ENCODE measurements at places on chromosomes 3 and 15.

DNA sequence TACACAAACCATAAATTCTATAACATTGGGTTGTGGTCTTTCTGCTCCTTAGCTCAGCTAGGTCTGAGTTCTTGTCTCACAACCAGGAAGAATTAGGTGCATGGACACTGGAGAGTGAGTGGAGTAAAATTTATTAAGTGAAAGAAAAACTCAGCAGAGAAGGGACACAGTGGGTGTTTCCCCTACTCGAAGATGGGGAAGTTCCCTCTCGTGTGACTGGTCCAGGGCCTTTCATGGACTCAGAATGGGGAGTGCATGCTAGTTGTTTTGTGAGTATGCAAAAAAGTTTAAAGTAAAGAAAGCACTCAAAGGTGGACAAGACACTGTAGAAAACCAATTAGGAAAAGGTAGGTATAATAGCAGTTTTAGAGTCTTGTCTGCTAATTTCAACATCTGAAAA, 215.5 kb upstream of the RORA start:
- no peak for DNase-seq

GRCh38 chr3:49133226-49133951, 539 bp upstream of the LAMB2 start:
- no peak for DNase-seq

- no peak for DNase-seq
These were observed 8.6 kb downstream of the WDR73 start for GRCh38 chr15:84645496-84645895.

GRCh38 chr15:67307889-67308597, 53.5 kb downstream of the IQCH start:
- no peak for DNase-seq

DNA sequence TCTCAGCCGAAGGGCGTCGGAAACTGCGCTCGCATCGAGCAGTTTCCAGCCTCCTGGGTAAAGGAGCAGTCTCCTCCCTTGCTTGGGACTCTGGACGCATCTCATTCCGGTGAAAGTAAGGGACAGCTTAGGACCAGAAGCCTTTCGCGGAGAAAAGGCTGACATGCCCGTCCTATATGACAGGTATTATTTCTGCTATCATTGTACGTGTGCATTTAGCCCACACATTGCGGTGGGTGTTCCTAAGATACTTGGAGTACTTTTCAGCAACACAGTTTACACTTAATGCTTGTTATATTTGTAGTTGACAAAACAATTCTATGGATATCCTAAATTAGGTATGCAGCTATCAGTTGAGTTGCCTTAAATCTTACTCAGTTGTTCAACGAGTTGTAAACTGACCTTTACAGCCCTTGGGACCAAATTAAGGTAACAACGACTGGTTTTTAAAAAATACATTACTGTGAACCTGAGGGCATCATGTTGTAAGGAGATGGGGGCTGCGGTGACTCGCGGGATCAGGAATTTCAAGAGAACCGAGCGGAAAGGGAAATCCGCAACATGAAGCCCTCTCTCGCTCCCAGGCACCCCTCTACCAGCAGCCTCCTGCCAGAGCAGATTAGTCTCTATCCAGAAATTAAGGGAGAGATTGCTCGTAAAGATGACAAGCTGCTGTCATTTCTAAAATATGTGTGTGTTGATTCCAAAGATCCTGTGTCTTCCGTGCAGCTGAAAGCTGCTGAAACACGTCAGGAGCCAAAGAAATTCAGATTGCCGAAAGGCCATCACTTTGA, 632 bp upstream of the COPS2 start:
- peak; percentile 5 for DNase-seq

DNA sequence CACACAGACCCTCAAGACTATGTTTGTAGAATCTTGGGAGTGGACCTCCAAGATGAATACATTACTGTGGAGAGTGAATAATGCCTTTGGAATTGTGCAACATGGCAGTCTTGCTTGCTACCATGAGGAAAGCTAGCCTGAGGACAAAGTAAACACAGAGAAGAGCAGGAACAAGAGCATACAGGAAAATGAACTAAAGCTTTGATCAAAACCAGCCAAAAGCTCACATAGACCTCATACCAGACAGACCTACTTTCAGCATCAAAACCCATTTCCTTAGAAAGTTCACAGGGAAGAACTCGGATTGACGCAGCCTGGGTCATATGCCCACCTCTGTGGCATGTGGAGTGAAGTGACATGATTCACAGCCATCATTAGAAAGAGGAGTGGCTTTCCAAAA, 3.3 kb upstream of the RAB8B start:
- no peak for DNase-seq

DNA sequence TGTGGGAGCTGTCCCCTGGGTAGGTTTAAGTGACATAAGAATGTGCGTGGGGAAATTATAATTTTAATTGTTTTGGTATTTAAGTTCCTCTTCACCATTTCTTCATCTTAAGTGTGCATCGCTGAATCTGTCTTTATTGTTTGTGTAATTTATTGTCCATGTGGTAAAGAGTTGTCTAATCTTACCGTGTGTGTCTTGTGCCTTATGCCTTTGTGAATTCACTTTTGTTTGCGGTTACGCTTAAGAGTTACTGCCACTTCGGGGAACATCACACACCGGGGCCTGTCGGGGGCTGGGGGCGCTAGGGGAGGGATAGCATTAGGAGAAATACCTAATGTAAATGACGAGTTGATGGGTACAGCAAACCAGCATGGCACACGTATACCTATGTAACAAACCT, 767 bp downstream of the WDR48 start:
- peak; percentile 11 for DNase-seq

DNA sequence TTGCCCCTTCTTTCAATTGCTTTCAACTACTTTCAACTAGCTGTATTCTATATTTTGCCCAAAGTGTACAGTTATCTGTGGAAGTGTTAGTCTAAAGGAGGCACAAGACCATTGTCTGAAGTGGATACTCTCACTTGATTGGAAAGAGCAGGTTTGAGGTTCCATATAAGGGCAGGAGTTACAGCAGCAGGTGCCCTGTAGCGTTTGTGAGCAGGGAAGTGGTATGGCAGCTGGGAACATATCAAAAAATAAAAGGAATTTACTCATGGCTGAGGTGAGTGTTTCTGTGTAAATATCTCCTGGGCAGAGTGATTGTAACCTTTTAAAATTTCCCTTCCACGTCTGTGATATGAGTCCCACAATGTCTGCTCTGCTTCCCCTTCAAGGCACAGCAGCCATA, 38.5 kb upstream of the DNAJC13 start:
- no peak for DNase-seq

GRCh38 chr3:52126036-52126435, 28.2 kb downstream of the POC1A start:
- no peak for DNase-seq

DNA sequence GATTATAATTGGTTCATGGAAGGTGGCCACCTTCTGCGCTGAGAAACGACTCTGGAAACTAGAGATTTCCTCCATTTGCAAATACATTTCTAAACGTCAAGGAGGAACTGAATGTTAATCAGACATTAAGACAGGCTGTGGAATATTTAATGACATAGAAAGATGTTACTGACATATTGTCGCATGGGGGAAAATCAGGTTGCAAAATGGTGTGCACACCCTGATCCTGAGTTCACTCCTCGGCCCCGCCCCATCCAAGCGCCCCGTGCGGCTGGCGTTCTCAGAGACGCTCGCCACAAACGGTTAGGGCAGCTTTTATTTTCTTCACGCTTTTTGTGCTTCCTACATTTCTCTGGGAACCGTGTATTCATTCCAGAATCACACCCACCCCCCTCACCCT, 10.7 kb downstream of the H1-8 start:
- peak; percentile 14 for DNase-seq

- DNase-seq, result no peak
These were observed 47.6 kb downstream of the PHLDB2 start for GRCh38 chr3:111906656-111907055.

GRCh38 chr3:50331364-50331907, 3.4 kb upstream of the TUSC2 start:
- no peak for DNase-seq

DNA sequence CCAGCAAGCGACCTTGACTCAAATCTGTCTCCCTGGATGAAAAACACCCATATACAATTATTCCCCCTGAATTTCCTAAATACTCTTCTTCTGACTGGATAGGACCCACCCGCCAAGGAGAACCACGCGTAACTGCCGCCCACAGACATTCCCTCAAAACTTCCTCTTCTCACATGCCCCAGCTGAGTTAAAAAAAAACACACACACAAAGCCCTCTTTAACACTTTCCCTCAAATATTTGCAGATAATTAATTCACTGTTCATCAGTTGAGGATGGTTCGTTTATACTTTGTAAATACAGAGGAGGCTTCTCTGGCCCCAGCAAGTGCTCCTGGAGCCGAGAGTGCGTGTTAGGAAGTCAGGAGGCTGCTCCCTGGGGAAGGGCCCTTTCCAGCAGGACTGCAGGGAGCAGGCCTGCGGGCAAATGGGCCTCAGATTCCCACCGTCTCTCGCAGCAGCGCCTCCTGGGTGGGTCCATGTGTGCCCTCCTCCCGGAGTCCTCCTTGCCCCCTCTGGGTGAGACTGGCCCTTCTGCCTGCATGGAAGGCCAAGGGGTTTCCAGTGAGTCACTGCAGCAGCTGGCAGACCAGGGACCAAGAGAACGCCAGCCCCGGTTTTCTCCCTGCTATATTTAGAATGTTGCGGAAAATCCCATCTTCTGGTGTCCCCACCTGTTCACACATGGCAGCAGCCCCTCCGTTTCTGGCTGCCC, 46.8 kb downstream of the MGLL start:
- no peak for DNase-seq

DNA sequence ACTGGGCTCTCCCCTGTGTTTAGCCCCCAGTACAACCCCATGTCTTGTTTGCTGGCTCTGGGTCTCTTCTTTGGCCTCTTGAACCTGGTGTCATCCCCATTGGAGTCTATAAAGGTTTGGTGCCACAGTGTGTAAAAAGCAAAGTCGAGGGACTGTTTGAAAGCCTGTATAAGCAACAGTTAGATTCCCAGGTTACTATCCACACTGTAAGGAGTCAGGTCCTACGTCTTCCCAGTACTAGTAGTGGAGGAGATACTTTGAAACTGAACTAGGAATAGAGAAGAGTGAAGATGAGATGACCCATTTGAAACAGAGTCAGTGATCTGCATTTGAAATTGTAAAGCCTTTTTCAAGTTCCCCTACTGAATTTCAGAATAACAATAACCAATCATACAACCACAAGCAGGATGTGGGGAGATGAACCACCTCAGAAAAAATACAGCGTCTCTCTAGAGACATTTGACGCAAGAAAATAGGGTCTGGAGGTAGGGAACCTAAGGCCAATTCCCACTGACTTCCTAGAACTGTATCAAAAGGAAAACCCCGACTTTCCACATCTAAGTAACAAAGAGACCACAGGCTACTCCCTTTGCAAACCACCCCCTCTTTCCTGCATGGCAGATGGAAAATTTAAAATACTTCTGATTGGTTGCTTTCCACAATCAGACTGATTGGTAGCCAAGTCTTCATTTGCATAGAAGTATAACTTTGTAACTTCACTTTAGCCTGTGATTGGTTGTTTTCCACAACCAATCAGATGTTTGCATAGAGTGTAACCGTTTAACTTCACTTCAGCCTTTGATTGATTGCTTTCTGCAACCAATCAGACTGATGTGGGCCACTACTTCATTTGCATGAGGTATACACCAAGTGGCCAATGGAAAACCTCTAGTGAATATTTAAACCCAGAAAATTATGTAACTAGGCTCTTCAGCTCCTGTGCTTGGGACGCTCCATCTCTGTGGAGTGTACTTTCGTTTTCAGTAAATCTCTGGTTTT, 49.9 kb upstream of the NEDD4 start:
- DNase-seq, result peak; percentile 74

DNA sequence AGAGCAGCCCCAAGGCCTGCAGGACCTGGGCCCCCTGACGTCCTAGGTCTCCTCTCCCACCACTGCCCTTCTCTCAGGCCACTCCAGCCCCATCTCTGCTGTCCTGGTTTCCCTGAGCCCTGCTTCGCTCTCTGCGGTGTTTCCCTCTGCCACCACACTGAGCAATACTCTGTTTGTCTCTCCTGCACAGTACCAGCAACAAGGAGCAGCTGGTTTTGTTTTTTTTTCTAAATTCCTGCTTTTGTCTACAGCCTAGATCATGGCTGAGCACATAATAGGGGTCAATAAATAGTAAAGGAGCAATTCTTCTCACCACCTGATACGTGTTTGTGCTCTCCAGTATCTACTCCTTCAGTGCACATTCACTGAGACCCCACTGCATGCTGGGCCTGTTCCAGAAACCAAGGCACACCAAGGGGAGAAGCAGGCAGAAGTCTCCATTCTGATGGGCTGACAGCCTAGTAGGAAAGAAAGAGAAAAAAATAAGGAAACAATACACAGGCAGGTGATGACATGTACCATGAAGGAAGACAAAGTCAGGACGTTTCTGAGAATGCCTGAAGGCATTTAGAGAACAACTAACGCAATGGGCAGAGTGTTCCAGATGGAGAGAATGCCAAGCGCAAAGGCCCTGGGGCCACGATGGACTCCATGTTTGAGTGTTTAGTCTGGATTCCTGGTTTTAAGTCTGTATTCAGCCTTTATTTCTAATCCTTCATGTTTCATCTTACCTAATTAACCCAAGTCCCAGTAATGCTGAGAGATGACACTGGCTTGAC, 6.0 kb upstream of the ACAD9 start:
- no peak for DNase-seq

DNA sequence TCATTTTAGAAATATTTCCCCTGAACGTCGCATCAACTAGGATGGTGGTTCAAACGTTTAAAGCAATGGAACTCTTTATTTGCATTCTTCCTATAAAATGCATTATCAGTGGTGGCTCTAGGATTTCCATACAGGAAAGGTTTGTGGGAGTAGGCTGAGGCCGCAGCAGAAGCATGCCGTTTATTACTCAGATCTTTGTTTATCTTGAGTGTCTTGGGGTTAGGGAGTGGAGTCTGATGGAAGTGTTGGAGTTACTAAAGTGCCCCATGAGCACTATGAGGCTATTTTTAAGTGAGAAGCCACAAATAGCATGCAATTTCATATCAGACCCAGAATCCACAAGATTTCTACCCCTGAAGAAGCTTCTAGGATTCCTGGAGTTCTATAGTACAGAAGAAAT, 26.2 kb downstream of the ATOSA start:
- no peak for DNase-seq

DNA sequence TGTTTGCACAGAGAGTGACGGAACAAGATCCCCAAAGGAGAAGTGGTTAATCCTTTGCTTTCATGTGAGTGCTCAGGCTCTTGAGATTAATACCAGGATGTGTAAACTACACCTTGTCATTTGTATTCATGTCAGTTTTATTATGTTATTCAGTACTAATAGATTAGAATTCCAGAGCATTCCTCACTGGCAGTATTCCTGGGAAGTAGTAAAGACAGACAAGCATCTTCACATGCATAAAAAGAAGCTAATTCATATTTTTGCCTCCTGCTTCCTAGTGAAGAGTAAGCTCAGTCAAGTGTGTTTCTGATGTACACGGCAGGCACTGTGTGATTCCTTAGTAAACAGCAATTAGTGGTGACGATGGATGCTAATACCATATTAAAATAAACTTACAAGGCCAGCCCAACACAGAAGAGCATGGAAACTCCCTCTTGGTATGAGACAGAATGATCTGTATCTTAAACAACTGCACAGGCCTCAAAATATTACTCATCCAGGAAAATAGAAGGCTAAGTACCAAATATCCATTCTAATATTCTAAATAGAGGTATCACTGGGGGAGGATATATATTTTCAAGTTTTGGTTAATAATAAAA, 336.8 kb upstream of the MCTP2 start:
- DNase-seq, result no peak

- DNase-seq, result no peak
These were observed 8.3 kb downstream of the MUC4 start for GRCh38 chr3:195803289-195803908.

All from CD4-positive, alpha-beta T cell treated with Interleukin-2 at 100 ng/mL for 4 hours (primary cell).